ENCODE measurements at places on chromosomes 1 and 21.
A peak's percentile ranks its signal among the peaks of the same experiment; 100 is the strongest.

DNA sequence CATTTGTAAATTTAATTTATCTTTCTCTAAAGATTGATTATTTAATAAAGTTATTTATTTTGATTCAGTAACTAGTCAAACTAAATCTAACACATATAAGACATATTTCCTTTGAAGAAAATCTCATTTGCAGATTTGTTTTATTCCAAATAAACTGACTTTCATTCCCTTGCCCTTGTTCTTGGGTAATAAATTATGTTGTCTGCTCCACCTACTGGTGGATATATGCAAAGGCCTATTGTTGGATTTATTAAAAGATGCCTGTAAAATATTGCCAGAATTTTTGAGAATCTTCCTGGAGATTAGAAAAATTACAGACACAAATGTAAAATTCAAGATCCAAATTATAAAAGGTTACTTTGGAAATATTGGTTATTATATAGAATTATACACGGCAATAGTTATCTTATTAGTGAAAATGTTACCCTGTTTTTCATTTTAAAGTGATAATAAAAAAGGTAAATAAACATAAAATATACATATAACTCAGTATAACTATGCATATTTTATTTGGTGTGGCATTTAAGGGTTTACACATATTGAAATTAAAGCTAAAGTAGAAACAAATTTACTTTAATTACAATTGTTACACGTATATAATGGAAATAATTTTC, 116.1 kb downstream of the SPATA17 start:
- DNase-seq = no peak

GRCh38 chr1:203630697-203631096, 4.1 kb downstream of the ATP2B4 start:
- DNase-seq = no peak

GRCh38 chr1:192140382-192140781, 17.9 kb upstream of the RGS18 start:
- no peak for DNase-seq

GRCh38 chr1:183391863-183392262, 26.3 kb downstream of the NMNAT2 start:
- no peak for DNase-seq

DNA sequence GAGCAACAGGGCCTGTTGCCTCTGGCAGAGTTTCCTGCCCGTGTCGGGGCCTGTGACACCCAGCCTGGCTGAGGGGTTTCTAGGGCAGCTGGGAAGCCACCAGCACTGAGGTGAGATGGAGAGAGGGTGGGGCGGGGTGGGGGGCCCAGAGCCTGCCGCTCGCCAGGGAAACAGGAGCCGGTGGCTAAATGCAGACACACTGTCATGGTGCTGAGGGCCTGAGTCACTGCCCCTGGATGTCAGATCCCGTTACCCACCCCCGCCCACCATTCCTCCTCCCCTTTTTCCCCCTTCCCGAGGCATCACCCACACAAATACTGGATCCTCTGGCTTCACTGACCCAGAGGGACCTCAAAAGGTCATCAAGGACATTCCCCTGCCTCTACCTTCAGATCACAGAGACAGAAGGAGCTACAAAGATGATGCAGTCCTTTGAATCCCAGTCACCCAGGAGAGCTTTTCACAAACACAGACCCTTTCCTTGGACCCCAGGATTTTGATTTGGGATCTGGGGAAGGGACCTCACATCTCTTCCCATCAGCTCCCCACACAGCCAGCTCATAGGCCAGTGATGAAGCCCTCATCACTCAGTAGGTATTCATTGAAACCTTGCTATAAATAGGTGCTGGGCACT, 1.9 kb upstream of the HSPB7 start:
- no peak for DNase-seq

DNA sequence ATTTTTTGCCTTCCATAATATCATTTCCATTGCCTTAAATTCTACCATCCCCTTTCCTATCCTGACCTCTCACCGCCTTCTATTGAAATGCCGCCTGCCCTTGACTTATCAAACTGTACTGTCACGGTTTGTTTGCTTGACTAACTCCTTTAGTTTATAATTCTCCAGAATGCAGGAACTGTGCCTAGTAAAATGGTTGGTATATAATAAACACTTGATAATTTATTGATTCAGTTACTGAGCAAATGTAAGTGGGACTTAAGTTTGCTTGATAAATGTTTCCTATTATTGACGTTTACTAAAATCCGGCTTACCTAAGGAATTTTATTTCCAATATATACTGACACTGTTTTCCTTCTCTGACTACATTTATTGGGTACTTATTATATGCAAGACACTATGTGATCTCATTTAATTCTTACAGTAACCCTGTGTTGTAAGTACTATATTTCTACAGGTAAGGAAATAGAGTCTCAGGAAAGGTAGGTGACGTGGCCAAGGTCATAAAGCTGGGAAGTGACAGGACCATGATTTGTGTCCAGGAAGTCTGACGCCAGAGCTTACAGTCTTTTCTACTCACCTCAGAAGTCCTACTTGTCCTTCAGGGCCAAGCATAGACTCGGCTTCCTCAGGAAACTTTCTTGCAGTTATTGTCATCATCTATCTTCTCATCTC, 35.7 kb downstream of the DPT start:
- DNase-seq = no peak

DNA sequence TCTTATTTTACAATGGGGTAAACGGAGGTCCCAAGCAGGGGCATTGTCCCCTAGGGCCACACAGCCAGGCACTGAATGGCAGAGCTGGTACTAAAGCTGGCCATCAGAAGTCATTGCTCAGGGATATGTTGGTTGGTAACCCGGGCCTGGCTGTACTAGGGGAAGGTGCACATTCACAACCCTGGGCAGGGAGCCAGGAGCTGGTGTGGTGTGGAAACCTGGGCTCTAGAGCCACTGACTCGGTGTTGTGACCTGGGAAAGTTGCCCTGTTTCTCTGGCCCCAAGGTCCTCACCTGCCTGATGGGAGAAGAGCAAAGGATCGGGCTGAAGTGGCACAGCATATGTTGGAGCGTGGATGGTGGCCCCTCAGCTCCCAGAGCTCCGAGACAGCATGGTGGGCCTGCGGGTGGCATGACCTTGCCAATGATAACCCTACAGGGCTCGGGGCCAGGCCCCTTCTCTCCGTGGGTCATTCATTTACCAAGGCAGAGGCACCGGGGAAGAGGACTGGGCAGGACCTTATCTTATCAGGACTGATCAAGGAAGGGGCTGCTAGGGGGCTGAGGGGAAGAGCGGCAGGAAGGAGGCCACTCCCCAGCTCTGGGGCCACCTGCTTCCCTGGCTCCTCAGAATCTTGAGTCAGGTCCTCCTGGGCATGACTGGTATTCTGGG, 274.1 kb downstream of the TRABD2B start:
- no peak for DNase-seq

- no peak for DNase-seq
Measured at GRCh38 chr1:220339581-220339980, 67.3 kb upstream of the RAB3GAP2 start.

DNA sequence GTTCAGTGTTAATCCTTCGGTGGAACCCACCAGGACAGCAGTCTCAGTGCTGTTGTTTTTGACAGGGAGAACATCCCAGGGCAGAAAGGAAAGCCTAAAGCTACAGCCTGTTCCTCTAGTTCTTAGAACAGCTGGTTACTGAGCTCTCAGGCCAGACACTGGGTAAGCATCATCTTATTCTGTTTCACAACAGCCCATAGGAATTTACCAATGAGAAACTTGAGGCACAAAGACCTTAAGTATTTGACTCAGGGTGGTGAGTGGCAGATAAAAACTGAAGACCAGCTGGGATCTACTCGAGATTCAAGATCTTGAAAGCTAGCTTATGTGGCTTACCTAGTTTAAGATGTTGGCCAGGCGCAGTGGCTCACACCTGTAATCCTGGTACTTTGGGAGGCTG, 9.4 kb upstream of the NEK2 start:
- DNase-seq = no peak

- DNase-seq = no peak
Measured at GRCh38 chr1:204830747-204831146, 39.9 kb upstream of the NFASC start.

GRCh38 chr1:93080179-93080823, 1.2 kb downstream of the MTF2 start:
- no peak for DNase-seq

GRCh38 chr1:22860883-22861385, 111.7 kb downstream of the LACTBL1 start:
- no peak for DNase-seq

GRCh38 chr1:6445062-6445763, 20.6 kb downstream of the ESPN start:
- DNase-seq = peak; percentile 60

DNA sequence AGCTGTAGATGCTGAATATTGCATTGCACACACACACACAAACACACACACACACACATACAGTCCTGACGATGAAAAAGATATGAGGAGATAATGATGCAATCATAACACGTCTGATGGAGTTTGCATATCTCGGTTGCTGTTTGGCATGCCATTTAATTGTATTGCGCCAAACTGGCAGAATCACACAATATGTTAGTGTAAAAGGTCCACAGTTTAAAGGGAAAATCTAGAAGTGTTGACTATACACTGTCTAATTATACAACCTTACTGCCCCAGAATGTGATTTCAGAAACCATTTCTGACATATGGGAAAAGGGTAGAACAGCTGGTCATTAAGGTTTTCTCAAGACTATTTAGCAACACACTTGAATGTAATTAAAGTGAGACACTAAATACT, 123.7 kb upstream of the PROX1 start:
- DNase-seq = no peak

DNA sequence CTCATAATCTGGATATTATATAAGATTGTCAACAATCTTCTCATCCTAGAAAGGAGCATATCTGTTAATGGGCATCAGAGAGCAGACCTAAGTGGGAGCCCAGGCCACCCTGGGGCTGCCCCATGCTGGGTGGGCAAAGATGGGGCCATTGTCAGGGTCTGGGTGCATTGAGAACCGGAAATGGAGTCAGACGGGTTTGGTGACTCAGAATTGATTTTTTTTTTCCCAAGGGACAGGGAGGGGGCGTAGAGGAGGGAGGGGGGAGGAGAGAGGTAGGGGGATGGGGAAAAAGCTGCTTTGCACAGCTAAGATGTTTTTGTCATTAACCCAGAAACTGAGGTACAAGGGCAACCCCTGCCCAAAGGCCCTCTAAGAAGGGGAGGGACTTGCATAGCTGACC, 1.3 kb downstream of the ATXN7L2 start:
- DNase-seq = no peak

DNA sequence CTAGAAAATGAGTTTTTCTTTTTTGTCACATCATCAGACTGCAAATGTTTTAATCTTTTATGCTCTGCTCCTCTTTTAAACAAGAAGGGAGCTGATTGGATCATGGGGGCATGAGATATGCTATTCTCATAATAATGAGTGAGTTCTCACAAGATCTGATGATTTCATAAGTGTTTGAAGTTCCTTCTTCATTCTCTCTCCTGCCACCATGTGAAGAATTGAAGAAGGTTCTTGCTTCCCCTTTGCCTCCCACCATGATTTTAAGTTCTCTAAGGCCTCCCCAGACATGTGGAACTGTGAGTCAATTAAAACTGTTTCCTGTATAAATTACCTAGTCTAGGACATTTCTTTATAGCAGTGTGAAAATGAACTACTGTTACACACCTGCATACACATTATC, 218.2 kb downstream of the NRIP1 start:
- DNase-seq = no peak

DNA sequence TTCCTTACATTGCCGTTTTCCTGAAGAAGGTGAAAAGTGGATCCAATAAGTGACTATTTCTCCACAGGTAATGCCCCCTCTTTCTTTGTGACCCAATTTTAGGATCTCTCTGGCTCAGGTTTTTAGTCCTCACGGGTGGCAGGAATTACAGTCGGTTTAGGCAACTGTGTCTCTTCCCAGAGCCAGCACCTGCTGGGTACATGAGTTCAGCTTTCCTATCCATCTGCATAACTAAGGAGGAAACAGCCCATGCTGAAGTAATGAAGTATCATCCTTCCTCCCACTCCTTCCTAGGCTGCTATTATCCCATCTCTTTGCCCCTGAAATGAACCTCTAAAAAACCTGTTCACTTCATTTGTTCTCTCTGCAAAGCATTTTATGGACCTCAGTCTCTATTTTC, 544.6 kb downstream of the NEGR1 start:
- DNase-seq = no peak

GRCh38 chr21:20443558-20444155, 554.6 kb upstream of the NCAM2 start:
- no peak for DNase-seq

DNA sequence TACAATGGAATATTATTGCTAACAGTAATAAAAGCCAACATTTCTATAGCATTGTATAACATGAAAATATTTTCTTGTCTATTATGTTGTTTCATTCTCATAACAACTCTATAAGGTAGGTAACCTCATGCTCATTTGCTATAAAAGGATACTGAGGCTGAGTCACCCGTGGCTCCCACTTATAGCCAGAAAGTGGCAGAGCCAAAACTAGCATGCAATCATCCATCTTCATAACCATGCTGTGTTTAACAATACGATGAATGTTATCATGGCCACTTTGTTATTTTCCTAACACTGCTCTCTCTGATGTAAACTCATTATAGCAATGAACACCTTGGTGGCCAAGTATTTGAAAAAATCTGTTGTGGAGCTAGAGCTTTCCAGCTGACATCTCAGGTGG, 80.8 kb upstream of the JUN start:
- no peak for DNase-seq

- no peak for DNase-seq
Measured at GRCh38 chr21:15442743-15443469, 286.9 kb upstream of the USP25 start.

DNA sequence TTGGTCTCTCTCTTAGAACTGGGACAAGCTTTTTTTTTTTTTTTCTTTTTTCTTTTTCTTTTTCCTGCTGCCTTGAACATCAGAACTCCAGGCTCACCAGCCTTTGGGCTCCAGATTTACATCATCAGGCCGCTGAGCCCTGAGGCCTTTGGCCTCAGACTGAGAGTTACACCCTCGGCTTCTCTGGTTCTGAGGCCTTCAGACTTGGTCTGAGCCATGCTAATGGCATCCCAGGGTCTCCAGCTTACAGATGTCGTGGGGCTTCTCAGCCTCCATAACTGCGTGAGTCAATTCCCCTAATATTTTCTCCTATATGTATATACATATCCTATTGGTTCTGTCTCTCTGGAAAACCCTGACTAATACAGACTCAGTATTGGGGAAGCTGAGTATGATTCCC, 36.5 kb upstream of the RC3H1 start:
- no peak for DNase-seq

GRCh38 chr1:26287811-26288210, 7.9 kb downstream of the SH3BGRL3 start:
- no peak for DNase-seq

All from stimulated activated CD8-positive, alpha-beta memory T cell treated with anti-CD3 and anti-CD28 coated beads, Interleukin-4, amount 100 ng/mL, for 48 hours (primary cell).